Stimulated activated CD8-positive, alpha-beta memory T cell treated with anti-CD3 and anti-CD28 coated beads, Interleukin-12 subunit alpha, Interleukin-12 subunit beta, amount 100 ng/mL, for 4 hours (primary cell): ENCODE measurements at places on chromosomes 2 and 18.

DNA sequence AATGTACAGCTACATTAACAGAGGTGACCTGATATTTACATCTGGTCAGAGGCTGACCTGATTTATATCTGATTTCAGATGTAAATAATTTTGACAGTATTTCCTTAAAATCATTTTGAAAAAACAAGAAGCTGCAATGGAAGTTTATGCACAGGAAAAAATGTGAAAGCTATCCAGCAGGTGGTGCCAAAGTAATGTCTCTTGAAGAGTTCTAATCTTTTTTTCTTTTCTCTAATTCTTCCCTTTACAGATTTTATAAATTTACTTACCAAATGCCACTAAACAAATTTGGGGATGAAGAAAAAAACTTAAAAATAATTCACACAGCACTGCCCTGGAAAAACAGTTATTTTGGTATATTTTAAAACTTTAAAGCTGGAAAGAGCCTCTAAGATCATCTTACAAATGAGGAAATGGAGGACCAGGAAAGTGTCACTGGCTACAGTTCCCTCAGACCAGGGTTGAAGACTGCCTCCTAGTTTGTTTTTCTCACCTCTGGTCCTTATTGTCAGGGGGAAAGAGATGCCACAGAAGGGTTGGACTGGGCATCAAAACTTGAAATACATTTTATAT, 16.4 kb upstream of the FBLN7 start:
- DNase-seq: no peak

GRCh38 chr2:115596659-115597375, 1154.4 kb downstream of the DPP10 start:
- DNase-seq: no peak

- DNase-seq: no peak
These were observed 6.5 kb downstream of the CYS1 start for GRCh38 chr2:10073706-10074105.

DNA sequence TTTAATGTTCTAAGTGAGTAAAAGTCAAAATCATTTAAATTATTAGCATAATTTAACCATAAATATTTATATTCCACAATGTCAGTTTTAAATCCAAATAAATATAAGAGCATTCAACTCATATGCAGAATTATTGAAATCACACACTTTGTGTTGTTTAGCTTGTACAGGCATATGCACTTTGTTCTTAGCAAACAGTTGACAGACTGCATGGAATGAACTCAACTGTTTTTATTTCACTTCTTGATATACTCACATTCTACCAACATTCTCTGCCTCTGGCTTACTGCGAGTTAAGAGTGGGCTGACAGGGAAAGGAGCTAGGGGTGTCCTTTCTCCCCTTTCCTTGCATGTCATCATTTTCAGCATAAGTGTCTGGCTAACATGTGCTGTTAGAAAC, 7.6 kb upstream of the PIEZO2 start:
- no peak for DNase-seq

- DNase-seq: no peak
These were observed 105.0 kb downstream of the FIGN start for GRCh38 chr2:163630836-163631235.

DNA sequence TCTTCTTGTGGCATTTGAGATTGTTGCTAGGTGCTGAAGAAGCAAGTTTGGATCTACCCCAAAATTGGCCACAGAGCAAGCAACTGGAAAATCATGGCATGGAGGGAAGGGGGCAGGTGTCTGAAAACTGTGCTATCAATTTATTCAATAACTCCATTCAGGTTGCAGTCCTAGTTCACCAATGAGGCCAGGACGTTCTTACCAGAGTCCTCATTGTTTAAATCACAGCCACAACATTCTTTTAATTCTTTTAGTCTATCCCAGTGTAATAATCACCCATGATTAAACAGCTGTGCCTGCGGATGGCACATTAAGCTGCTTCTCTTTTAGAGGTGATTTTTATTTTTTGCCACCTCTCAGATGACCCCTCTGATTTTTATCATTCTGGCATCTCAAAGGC, 103.5 kb downstream of the ANKRD44 start:
- no peak for DNase-seq

DNA sequence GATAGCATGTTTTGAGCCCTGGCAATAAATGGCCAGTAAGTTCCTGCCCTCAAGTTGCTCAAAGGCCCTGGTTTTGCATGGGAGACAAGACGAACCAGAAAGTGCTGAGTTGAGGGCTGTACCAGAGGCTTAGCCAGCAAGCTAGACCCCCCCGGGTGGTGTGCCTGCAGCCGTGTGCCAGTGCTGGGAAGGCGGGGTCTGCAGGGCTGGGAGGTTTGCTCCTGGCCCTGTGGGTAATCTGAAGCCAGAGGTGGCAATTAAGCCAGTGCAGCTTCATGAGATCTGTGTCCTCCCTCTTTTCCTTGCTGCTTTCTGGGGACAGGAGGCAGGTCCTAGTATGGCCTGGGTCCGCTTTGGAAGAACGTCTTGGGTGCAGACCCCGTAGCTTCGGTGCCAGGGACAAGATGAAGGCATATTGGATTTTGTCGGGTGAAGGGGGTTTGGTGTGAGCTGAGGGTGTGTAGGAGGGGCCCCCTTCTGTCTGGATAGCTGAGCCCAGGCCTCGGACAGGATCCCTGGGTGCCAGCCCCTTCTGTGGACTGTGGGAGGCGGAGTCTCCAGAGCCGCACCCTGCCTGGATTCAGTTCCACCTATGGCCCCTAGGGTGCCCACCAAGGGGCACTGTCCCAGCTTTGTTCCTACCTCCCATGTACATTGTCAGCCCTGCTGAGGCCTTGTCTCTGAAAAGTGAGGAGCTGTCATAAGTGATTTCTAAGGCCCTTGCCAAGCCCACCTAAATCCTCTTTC, 15.6 kb downstream of the ATOH8 start:
- DNase-seq: no peak

- no peak for DNase-seq
These were observed 102.9 kb downstream of the OSR1 start for GRCh38 chr2:19255481-19255880.

DNA sequence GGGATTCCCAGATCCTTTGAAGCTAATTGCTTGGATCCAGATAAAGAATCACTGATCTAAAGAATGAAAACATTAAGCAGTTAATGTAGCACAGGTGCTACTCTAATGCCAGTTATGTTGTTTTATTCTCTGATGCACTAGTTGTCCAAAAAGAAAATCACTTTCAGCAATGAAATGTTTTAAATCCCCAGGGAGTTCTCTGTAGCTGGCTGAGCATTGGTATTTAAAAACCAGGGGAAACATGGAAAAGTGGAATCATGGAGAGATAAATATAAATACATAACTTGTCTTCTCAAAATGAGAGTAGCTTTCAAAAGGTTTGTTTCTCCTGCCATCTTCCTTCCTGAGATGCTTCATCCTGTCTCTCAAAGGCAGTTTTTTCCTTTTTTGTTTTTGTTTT, 37.7 kb downstream of the CD302 start:
- DNase-seq: no peak
